ENCODE measurements at places on chromosomes 16 and 17.
A peak's percentile ranks its signal among the peaks of the same experiment; 100 is the strongest.

GRCh38 chr17:40122999-40123810 is 1.4 kb downstream of the MSL1 start:
- peak; percentile 61 for DNase-seq

- peak; percentile 21 for DNase-seq
These were observed 45.0 kb upstream of the SMURF2 start for GRCh38 chr17:64707050-64707591.

DNA sequence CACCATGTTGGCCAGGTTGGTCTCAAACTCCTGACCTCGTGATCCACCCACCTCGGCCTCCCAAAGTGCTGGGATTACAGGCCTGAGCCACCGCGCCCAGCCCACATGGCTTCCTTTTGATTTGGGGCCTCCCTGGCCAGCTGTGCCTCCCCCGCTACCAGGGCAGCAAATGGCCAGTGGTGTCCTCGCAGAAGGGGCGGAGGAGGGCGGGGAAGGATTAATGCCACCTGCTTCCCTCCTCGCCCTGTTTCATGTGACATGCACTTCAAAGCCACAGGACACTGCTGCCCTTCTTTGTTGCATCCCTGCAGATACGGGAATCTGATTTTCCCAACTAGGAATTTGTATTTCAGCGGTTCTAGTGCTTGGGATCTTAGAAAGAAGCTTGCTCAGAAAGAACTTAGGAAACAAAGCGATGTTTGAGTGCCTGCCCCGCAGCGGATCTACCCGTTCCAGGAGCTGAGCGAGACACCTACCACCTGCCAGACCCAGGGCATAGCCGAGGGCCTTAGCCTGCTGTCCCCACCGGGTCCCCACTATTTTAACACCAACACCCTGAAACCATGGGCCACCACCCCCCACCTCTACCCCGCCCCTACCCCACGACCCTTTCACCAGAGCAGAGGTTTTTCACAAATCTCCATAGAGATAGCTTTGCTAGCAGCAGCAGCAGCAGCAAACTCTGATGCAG is 37.7 kb upstream of the CCDC182 start:
- peak; percentile 77 for DNase-seq

DNA sequence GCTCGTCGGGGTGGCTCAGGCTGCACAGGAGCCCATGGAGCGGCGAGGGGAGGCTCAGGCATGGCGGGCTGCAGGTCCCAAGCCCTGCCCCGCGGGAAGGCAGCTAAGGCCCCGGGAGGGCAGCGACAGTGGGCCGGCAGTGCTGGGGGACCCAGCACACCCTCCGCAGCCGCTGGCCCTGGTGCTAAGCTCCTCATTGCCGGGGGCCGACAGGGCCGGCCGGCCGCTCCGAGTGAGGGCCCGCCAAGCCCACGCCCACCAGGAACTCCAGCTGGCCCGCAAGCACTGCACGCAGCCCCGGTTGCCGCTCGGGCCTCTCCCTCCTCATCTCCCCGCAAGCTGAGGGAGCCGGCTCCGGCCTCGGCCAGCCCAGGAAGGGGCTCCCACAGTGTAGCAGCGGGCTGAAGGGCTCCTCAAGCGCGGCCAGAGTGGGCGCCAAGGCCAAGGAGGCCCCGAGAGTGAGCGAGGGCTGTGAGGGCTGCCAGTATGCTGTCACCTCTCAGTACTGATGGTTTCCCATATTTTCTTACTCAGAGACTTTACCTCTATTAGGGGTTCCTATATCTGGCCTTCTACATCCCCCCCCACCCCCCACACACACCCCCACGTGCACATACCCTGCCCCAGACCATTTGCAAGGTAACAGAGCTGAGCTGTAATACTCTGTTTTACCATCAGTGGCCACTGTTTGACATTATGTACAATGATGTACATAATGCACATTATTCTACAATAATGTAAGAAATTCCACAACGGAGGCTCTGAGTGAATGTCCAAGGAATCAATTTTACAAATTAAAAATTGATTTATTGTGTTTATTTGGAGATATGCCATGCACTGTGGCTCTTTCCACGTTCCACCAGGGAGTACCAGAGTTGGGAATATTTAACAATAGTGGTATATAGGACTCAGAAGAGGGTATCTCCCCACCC is 3.7 kb upstream of the VAT1L start:
- no peak for DNase-seq

DNA sequence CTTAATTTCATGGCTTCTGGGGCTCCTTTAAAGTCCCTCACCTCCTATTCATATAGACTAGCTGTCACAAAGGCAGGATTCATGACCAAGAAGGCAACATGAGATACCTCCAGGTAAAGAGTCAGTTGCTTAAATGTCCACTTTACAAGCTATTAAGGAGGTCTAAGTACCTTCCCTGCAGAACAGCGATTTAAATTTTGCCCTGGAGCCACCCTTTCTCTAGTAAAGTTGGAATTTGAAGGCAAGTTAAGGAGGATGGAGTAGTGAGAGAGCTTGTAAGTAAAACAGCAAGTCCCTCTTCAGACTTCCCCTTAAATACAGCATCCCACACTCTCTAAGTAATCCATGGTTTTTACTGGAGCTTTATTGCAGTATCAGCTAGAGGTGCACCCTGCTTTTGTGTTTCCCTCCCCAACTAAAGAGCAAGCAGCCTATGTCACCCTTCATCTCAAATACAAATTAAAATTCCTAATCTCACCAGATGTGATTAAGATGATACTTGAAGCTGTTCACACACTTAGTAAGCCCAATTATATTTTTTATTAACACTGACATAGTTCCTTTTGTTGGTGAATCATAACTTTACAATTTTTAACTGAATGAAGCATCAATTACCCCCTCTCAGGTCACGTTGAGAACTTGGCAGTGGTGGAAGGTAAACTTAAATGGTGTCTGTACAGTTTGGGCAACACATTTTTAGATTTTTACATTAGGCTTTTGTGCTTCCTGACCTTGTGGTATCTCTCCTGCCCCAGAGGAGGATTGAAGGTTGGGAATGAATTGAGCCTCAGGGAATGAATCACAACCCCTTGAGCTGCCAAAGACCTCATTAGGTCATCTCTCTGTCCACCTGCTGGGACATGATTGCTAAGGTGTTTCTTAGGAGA is 108.9 kb downstream of the TANGO6 start:
- DNase-seq = no peak
